ENCODE measurements at places on chromosomes 13 and 19.

- no peak for DNase-seq
These were observed 233.9 kb downstream of the ABCC4 start for GRCh38 chr13:95067303-95067702.

GRCh38 chr13:41492432-41493260, 35.3 kb downstream of the RGCC start:
- DNase-seq: no peak

GRCh38 chr19:52140032-52140710, 433 bp upstream of the ZNF616 start:
- DNase-seq: no peak

GRCh38 chr19:35903550-35904179, 1.3 kb downstream of the HCST start:
- DNase-seq: peak; percentile 87

DNA sequence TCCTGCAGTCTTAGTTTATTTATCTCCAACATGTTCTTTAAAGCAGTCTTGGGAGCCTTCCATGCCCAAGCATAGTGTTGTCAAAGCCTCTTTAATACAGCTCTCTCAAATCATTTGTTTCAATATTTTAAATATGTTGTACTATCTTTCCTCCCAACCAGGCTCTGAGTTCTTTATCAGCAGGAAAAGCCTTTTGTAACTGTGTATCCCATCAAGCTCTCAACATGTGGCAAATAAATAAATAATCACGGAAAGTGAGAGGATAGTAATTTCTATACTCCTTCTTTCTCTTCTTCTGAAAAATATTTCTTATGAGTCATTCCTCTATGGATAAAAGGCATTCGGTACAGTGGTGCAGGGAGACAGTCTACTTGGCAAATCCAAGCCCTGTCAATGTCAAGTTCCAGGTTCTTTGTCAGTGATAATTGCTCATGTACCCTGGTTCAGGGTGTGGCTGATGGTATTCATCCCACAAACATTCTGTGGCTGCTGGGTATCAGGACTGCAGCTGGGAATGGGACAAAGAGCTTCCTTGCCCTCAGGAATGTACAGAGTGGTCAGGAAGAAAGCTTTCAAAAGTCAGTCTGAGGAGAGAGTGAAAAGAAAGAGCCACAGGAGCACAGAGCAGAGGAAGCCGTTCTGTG, 384.3 kb downstream of the EFNB2 start:
- no peak for DNase-seq

DNA sequence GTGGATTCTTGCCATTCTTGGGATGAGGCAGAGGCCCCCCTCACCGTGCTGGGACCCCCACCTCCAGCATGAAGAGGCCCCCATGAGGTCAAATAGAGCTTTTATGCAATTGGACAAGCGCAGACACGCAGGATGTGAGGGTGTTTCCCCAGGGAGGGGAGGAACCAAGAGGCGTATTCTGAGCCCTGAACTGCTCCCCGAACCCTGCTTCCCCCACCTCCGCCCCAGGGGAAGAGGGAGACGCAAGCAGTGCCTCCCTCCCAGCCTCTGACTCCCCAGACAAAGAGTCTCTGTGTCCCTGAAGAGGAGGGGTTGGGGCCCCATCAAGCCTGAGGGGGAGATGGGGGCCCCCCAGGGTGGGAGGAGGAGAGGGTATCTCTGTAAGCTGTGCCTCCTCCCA, 1.3 kb upstream of the RDH8 start:
- DNase-seq: no peak

GRCh38 chr19:39032063-39032918, at the start of gene FBXO27:
Gene FBXO27, minus strand, starts transcription at chr19:39032549. Its CDS starts 322 bp downstream, at chr19:39032227.
- no peak for DNase-seq

- no peak for DNase-seq
These were observed 117.7 kb upstream of the ZNF507 start for GRCh38 chr19:32227561-32228165.

DNA sequence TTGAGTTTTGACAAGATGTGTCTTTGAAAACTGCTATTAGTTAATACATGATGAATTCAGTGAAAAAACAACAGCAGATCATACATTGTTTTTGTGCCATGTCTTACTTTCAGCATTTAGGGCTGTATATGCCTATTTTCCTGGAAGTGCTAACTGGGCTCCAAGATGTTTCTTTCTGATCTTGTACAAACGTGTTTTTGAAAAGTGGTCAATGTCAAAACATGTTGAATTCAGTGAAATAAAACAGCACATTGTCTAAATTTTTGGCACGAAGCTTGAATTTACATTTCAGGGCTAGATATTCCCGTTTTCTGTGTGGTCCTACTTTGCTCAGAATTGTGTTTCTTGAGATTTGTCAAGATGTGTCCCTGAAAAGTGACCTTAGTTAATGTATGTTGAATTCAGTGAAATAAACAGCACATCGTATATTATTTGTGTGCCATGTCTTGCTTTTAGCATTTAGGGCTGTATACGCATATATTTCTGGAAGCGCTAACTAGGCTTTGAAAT, 14.7 kb upstream of the PARP4 start:
- DNase-seq: no peak

All from T-helper 22 cell (primary cell).